ENCODE measurements at places on chromosomes 11 and 22.

DNA sequence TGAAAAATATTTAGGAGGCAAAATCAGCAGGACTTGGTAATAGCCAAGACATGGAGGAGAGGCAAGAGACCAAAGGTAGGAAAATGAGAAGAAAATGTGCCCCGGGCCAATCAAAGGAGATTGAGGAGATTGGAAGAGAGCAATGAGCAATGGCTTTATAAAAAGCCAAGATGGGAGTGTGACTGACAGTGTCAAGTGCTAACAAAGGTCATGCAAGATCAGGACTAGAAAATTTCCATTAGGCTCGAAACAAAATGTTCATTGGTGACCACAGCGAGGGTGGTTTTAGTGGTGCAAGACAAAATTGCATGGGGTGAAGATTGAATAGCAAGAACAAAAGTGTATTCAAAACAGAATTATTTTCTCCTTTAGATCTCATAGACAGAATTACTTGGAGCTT, 45.2 kb upstream of the TBCEL start:
- no peak for DNase-seq

GRCh38 chr11:112810951-112811350, 150.3 kb upstream of the NCAM1 start:
- no peak for DNase-seq

DNA sequence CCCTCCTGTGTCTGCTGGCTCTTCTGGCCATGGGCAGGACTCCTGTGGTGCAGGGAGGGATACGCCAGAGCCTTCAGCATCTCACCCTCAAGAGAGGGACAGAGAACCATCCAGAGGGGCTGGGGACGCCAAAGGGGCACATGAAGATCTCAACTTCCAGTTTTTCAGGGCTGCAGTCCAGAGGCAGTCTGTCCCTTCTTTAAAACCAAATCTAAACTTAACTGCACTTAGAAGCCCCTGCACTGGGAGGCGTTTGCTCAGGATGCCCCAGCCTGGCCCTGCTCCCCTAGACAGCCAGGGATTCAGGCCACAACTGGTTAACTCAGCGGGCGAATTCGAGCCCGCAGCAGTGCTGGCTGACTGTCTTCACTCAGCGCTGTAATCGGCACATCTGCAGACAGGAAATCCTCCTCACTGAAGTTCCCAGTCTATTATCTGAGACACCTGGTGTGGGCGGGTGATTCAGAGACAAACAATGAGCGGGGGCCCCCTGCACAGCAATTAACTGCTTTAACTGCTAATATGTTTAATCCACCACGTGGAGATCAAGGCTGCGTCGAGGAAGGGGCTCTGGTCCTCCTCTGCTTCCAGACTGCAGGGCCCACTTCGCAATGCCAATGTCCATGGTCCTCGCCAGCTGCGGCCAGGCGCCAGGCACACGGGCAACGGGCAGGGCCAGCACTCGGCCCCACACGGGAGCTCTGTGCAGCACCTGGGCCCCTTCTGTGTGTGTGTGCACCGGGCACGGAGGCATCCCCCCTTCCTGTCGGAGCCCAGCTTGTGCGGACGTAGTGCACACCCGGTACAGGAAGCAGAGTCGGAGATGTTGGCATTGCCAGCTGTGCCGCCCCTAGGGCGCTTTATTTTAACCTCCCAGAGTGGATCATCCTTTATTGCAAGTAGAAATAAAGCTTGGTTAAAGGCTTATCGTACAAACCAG, 36.9 kb upstream of the GNB1L start:
- peak; percentile 86 for DNase-seq

- DNase-seq = no peak
Observed at GRCh38 chr11:30741039-30741550, 154.9 kb upstream of the MPPED2 start.

- no peak for DNase-seq
Observed at GRCh38 chr22:32752326-32752725, 49.2 kb upstream of the TIMP3 start.
